Memory B cell (primary cell): ENCODE measurements at places on chromosomes 6 and 20.

- H3K4me3 ChIP-seq: no peak overlapping the region
- DNase-seq: no peak
- H3K27ac ChIP-seq: no peak overlapping the region
- peaks cover 13% of the 10 kb centered on the region for H3K27me3 ChIP-seq
- peaks cover 3% of the 10 kb centered on the region for H3K36me3 ChIP-seq
These were observed 4.2 kb upstream of the TTBK1 start for GRCh38 chr6:43239054-43239453.

DNA sequence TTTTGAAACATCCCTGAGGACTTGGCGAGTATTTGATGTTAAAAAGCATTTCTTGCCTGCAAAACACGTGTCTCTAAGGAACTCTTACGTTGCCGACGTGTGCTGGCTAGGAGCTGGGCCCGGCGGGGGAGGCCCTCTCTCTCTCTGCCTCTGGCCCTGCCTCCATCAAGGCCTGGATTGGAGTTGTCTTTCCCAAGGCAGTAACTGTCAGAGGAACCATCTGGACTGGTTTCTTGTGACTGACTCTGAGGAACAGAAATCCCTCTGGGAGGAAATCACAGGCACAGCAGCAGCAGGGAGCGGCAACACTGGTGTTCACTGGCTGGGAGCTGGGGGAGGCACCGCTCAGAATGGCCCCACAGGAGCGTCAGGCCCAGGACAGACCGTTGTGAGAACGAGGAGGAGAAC, 244.2 kb downstream of the NRN1 start:
- H3K36me3 ChIP-seq: peaks cover 16% of the 10 kb centered on the region
- no peaks in the 10 kb centered on the region for H3K27me3 ChIP-seq
- no peak for DNase-seq
- H3K27ac ChIP-seq: no peak overlapping the region

DNA sequence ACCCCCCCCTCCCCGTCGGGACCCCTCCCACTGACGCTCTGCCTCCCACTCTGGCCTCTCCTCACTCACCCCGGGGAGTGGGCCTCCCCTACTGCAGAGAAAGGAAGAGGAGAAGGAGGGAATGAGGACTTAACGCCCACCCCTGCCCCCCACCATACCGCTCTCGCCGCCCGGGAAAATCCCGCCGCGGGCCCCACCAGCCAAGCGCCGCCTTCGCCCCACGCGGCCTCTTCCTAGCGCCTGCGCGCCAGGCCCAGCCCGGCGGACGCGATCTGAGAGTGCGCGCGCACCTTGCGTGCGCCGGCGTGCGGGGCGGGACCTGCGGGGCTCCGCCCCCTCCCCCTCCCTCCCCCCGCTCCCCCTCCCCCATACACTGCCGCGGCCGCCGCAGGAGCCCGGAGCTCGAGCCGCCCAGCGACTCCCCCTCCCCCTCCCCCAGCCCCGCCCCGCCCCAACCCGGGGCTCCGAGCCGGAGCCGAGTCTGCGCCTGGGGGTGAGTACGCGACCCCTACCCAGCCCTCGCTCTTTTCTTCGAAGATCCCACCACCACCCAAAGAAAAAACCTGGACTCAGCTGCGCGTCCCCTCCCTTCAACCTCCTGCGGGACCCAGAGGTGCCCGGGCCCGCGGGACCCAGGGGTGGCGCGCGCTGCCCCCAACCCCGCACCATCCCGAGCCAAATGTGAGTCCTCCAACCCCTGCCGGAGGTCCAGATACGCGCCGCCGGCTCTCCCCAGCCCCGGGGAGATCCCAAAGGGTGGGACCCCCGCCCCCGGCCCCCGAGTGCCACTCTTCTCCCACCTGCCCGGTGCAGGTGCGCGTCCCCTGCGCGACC, at the start of the genes MRPL14 and TMEM63B:
Gene MRPL14 (minus strand): TSS at position 267 of the 834 bp plus-strand sequence. CDS start 10,841 bp downstream, outside the sequence.
Gene TMEM63B (plus strand): TSS at position 369 of the 834 bp plus-strand sequence. CDS start 7,031 bp downstream, outside the sequence.
- H3K4me3 ChIP-seq: peak within 1 kb of the TSS; percentile 96
- H3K27me3 ChIP-seq: no peaks in the 10 kb centered on the region
- H3K4me1 ChIP-seq: peaks cover 44% of the 10 kb centered on the region
- peak within 1 kb of the TSS; percentile 98 for H3K27ac ChIP-seq
- peak; percentile 94 for DNase-seq

- peaks cover 5% of the 10 kb centered on the region for H3K27me3 ChIP-seq
- H3K4me1 ChIP-seq: no peaks in the 10 kb centered on the region
- peaks cover 3% of the 10 kb centered on the region for H3K36me3 ChIP-seq
- no peak overlapping the region for H3K27ac ChIP-seq
These were observed 274.3 kb downstream of the TFAP2C start for GRCh38 chr20:56903421-56903820.

GRCh38 chr20:5770987-5771318, 20.8 kb downstream of the SHLD1 start:
- peaks cover 42% of the 10 kb centered on the region for H3K4me1 ChIP-seq
- peak overlapping the region; percentile 32 for H3K4me3 ChIP-seq
- H3K27me3 ChIP-seq: no peaks in the 10 kb centered on the region
- no peak for DNase-seq
- H3K27ac ChIP-seq: peak overlapping the region; percentile 88

DNA sequence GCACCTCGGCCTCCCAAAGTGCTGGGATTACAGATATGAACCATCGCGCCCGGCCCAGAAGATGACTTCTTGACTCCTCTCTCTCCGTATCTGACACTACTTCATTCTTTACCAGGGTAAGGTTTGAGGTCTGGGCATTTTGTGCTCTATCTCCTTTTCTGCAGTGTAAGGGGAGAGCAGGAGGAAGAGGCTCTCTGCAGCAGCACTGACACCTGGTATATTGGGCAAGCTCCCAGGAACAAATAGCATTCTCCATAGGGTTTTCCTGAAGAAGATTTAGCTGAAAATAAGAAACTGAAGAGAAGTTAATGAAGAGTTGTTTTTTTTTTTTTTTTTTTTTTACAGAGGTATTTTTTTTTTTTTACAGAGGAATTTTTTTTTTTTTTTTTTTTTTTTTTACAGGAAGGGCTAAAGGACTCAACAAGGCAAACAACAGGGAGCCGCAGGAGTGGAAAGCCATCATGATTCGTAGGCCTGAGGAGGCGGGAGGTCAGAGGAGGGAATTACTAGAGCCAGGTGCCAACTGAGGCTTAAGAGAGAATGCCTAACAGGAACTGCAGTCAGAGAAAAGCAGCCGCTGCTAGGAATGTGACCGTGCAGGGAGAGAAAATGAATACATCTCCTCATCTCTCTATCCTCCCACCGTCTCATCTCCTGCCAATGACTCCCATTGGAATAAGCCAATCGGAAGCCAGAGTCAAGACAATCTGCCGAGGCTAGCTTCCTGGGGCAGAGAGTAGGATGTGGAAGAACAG, 34.7 kb upstream of the ADGRF4 start:
- H3K4me3 ChIP-seq: no peak overlapping the region
- H3K36me3 ChIP-seq: peaks cover 2% of the 10 kb centered on the region
- H3K27ac ChIP-seq: no peak overlapping the region
- DNase-seq: no peak
- H3K27me3 ChIP-seq: peaks cover 2% of the 10 kb centered on the region
- peaks cover 2% of the 10 kb centered on the region for H3K4me1 ChIP-seq

DNA sequence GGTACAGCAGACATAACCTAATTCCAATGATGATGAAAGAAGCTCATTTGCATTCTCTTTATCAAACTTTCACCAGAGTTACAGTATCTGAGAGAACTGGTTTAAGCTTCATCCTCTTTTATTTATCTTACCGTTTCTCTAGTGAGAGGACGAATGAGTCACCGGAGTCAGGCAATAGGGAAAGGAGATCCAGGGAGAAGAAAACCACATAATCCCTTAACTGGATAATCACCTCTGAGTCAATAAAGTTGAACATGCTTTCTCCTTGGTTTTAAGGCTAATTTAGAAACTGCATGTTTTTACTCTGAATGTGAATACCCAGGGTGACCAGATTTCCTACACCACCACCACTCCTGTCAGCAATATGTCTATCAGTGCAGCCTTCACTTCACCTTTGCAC, 313.7 kb upstream of the TBX18 start:
- no peaks in the 10 kb centered on the region for H3K27me3 ChIP-seq
- no peak for DNase-seq
- no peaks in the 10 kb centered on the region for H3K36me3 ChIP-seq
- no peak overlapping the region for H3K4me3 ChIP-seq
- H3K27ac ChIP-seq: no peak overlapping the region

DNA sequence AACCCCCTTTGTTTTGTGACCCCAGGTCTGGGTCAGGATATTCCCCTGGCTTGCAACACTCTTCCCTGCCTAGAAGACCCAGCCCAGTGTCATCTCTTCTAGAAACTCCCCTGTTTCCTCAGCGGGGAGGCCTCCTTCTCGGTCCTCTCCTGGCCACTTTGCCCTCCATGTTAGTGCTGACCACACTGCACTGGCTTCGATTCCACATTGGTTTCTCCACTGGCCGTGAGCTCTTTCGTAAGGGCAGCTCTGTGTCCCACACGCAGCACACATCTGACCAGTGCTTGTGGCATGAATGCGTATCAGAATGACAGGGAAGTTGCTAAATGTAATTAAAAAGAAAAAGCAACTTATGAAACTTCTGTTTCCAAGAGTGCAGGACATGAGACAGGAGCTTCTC, 49.4 kb upstream of the FNDC1 start:
- H3K36me3 ChIP-seq: peaks cover 6% of the 10 kb centered on the region
- H3K27ac ChIP-seq: peak overlapping the region; percentile 98
- peaks cover 55% of the 10 kb centered on the region for H3K4me1 ChIP-seq
- H3K27me3 ChIP-seq: no peaks in the 10 kb centered on the region

DNA sequence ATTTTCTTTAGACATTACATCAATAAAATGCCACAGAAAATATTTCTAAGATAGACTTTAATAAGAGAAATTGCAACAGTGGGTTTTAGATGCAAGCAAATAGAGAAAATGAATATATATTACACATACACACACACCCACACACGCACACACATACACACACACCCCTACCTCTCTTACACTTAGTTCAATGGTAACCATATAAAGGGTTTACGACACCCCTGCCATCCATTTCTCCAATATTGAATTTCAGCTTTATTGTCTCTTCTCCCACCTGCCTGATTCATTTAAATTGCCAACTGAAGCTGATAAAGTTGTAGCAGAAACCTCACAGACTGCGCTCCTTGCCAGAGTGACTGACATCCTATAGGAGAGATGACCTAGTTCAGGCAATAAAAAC, 154.6 kb downstream of the ADAT2 start:
- no peak for DNase-seq
- H3K4me3 ChIP-seq: no peak overlapping the region
- H3K27ac ChIP-seq: no peak overlapping the region
- peaks cover 5% of the 10 kb centered on the region for H3K36me3 ChIP-seq
- no peaks in the 10 kb centered on the region for H3K4me1 ChIP-seq

DNA sequence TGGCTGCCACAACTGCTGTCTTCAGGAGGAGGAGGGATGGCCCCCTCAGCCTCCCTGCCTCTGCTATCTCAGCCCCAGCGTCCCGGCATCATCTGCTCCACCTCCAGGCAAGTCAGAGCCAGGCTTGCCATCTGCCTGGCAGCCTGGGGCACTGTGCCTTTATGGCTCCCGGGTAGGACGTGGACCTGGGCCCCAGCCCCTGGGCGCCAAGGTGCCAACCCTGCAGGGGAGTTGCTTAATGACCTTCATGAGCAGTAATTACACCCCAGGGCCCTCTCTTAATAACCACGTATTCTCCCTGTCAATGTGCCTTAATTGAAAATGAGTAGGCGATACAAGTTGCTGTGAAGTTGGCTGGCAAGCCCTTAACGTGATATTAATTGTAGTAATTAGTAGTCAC, 122.1 kb upstream of the MLN start:
- no peak overlapping the region for H3K4me3 ChIP-seq
- H3K4me1 ChIP-seq: peaks cover 13% of the 10 kb centered on the region
- DNase-seq: no peak
- H3K36me3 ChIP-seq: no peaks in the 10 kb centered on the region

DNA sequence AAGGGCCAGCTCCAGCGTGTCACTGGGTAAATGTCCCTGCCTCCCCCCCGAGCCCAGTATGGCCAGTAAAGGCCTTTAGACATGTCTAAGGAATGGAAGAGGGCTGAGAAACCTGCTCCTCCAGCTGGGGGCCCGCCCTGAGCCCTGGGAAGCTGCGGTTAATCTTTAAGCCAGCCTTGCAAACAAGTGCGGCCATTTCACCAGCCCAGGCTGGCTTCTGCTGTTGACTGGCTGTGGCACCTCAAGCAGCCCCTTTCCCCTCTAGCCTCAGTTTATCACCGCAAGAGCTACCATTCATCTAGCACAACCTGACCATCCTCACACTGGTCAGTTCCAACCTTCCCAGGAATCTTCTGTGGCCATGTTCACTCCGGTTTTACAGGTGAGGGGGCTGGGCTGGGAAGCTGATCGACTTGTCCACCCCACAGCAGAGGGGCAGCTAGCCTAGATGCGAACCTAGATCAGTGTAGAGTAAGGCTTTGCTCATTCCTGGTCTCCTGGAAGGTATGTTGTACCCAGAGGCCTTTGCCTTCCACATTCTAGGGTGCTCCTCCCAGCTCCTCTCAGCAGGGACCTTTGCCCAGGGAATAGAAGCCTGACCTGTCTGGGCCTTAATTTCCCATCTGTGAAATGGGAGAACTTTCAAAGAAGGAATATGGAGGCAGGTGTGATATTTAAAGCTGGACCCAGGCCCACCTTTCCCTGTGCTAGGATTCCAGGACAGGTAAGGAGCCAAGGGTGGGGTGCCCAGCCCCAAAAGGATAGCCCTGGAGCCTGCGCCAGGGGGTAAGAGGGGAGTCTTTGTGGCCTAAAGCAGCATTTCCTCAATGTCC, 1.2 kb upstream of the SRC start:
- DNase-seq: no peak
- H3K4me1 ChIP-seq: peaks cover 9% of the 10 kb centered on the region
- H3K27me3 ChIP-seq: no peaks in the 10 kb centered on the region
- H3K27ac ChIP-seq: peak overlapping the region; percentile 84
- peak overlapping the region; percentile 87 for H3K4me3 ChIP-seq
- no peaks in the 10 kb centered on the region for H3K36me3 ChIP-seq

DNA sequence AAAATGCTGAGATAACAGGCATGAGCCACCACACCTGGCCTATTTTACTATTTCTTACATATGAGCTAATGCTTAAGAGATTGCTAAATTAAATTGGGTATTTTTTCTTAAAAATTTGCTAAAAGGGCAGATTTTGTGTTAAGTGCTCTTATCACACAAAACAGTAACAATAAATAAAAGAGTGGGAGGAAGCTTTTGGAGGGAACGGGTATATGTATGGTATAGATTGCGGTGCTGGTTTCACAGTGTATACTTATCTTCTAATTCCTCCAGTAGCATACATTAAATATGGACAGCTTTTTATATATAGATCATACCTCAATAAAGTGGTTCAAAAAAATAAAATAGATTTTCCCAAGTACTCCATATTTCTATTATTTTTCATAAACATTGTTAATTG, 39.4 kb upstream of the FABP7 start:
- DNase-seq: no peak
- H3K27ac ChIP-seq: no peak overlapping the region
- H3K4me3 ChIP-seq: no peak overlapping the region
- H3K27me3 ChIP-seq: peaks cover 5% of the 10 kb centered on the region

- no peak for DNase-seq
- no peak overlapping the region for H3K4me3 ChIP-seq
- H3K4me1 ChIP-seq: no peaks in the 10 kb centered on the region
- no peaks in the 10 kb centered on the region for H3K36me3 ChIP-seq
These were observed 9.2 kb upstream of the C6orf141 start for GRCh38 chr6:49541210-49541724.

GRCh38 chr6:142886431-142887170, 58.4 kb downstream of the HIVEP2 start:
- no peak for DNase-seq
- H3K27me3 ChIP-seq: no peaks in the 10 kb centered on the region
- H3K36me3 ChIP-seq: peaks cover 9% of the 10 kb centered on the region
- peak overlapping the region; percentile 49 for H3K4me3 ChIP-seq
- H3K27ac ChIP-seq: peak overlapping the region; percentile 93
- peaks cover 49% of the 10 kb centered on the region for H3K4me1 ChIP-seq
